Kidney capillary endothelial cell (primary cell): ENCODE measurements at places on chromosomes 3 and 15.

GRCh38 chr3:61989681-61990080, 383.7 kb downstream of the FEZF2 start:
- DNase-seq: no peak

DNA sequence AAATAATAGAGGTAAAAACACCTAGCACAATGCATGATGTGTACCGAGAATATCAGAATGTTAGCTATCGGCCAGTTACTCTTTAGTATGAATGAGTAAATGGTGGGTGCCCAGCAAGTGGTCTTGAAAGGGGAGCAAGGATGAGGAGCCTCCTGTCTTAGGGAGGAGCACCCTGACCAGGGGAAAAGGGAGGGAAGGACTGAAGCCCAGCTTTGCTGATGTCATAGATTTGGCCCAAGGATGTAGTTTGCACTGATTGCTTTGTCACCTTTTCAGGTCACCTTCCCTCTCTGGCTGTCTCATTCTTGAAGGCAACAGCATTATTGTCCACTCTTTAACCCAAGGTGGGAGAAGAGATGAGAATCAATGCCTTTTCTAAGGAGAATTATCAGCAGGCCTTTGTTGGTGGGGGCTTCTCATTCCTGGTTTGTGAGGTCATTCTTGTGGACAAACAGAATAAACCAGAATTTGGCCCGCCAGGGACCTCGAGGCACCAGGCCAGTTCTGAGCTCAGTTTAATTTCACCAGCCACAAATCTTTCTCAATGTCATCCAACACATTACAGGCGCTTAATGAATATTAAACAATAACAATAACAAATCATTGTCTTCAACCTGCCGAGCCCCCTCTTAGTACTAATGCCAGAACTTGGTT, 231.3 kb downstream of the VPS13C start:
- DNase-seq: no peak

DNA sequence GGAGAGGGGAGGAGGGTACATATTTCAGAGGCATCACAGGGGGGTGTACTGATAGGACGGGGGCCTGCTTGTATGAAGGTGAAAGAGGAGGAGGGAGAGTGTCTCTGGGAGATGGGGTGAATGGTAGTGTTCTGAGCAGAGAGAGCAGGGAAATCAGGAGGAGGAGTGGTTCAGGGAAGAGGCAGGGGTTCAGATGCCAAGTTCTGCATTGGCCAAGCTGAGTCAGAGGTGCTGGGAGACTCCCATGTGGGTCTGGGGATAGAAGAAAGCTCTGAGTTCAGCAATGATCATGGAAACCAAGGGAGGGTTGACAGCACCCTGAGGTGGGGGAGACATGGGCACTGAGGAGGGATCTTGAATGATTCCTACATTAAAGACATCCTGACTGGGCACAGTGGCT, 3.0 kb downstream of the CYP8B1 start:
- no peak for DNase-seq

DNA sequence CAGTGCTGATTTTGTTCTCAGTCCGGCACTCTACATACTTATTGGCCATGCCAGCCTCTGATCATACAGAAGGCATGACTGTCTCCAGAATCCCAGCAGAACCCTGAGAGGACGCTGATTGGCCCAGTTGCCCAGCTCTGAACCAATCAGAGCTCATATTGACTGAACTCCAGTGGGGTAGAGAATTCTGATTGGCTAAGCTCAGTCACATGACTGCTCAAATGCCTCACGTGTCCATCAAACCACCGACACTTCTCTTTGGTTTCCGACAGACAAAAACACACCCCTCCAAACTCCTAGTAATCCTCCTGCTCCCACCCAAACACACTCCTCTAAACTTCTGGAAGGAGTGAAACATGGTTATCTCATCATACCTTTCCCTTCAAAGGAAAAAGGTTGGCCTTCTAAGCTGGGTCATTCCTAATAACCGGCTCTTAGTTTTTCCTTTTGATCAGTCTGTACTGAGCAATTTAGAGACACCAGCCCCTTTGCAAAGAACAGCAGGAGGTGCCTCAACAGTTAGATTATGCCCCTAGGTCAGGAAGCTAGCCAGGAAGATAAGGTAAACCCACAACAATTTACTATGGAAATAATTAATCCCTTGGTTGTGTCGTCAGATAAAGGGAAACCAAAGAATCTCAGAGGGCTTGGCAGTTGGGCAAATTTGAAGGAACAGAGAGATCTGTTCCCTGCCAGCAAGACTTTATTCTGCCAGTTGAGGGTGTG, 187.8 kb downstream of the TLE3 start:
- DNase-seq: no peak

DNA sequence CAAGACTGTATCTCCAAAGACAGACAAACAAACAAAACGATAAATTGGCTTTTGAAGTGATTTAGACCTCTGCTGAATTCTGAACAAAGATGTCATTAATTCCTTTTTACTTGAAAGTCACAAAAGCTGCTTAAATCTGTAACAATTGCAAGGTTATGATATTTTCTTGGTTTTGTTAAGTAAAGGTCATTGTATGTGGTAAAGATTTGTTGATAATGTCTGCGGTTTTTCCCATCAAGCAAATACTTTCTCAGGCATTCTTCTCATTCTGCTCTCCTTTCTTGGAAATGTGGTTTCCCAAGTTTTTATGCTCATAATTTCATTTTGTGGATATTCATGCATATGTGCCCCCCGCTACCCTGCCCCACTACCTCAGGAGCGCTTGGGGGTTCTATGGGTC, 116.5 kb downstream of the SLMAP start:
- no peak for DNase-seq

GRCh38 chr3:48437812-48438211, 2.1 kb downstream of the CCDC51 start:
- no peak for DNase-seq

DNA sequence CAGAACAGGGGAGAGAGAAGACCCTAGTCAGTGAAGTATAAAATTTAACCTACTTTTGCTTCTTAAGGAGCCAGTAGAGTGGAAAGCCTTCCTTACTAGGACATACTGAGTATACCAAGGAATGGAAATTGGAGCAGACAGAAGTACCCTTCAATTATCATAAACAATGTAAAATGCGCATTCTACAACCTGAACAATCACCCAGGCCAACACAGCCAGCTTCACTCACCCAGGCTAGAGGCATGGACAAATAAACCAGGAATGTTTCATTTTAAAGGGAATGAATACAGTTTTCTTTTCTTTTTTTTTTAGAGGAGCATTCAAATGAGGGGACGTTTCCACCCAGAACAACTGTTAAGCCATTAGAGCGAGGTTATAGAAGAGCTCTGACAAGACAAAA, 41.9 kb upstream of the PLXND1 start:
- DNase-seq: no peak

- DNase-seq: no peak
These were observed 48.7 kb upstream of the PCSK6 start for GRCh38 chr15:101538177-101538576.

DNA sequence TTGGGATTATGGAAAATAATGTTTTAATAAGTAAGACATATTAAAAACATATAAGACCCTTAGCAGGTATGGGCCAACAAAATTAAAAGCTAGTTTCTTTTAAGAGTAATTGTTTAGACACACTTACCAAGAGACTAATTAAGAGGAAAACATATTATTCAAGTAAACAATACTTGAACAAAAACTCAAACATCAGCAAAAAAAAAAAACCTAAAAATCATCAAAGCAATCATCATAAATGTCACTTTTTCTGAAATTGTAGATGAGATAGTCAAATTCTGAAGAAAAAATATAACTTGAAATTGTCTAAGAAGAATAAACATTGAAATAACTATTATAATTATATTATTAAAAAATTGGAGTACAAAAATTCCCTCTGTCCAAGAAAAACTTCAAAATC, 1318.2 kb downstream of the ZPLD1 start:
- no peak for DNase-seq

DNA sequence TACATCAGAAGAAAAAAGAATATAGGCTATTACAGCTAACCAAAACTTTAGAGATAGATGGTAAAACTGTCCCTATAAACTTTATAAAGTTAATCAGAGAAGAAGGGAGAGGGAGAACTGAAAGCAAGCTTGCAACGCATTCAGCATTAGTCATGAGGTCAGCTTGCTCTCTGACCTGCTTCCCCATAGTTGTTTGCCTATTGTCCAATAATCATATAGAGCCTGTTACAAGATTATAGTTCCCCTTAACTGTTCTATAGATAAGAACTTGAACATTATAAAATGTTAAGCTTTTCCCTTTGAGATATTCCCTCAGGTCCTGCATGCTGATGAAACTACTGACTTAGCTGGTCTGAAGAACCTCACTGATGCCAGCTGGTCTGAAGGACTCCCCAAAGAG, 74.5 kb downstream of the CPNE4 start:
- no peak for DNase-seq

DNA sequence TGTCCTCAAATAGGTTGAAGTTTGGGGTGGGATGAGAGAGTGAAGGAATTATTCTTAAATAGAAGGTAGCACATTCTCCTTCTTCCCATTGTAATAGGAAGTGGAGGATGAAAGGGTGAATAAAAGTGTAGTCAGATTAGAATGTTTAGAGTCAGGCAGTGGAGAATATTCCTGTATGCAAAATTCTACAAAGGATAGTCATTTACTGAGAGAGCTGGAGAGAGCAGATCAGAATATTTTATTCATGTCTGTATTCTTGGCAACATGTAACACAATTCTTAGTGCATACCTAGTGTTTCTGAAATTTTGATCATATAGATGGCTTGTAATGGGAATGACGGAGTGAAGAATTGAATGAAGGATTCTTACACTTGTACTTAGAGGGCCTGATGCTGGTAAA, 139.1 kb downstream of the LSAMP start:
- DNase-seq: no peak

- no peak for DNase-seq
These were observed 7.5 kb downstream of the IDH3A start for GRCh38 chr15:78156653-78157052.

DNA sequence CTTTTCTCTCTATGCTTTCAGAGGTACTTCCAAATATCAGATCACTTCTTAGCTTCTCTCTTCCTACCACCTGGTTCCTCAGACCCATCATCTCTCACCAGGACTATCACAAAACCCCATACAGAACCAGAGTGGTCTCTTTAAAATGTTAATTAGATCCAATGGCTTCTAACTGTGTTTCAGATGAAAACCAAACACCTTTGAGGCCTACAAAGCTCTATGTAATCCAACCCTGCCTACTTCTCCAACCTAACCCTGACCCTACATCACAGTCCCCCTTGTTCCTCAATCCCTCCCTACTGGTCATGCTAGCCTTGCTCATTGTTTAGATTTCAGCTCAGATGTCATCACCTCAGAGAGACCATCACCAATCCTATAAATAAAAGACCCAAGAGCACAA, 34.8 kb downstream of the SUMF1 start:
- DNase-seq: no peak

DNA sequence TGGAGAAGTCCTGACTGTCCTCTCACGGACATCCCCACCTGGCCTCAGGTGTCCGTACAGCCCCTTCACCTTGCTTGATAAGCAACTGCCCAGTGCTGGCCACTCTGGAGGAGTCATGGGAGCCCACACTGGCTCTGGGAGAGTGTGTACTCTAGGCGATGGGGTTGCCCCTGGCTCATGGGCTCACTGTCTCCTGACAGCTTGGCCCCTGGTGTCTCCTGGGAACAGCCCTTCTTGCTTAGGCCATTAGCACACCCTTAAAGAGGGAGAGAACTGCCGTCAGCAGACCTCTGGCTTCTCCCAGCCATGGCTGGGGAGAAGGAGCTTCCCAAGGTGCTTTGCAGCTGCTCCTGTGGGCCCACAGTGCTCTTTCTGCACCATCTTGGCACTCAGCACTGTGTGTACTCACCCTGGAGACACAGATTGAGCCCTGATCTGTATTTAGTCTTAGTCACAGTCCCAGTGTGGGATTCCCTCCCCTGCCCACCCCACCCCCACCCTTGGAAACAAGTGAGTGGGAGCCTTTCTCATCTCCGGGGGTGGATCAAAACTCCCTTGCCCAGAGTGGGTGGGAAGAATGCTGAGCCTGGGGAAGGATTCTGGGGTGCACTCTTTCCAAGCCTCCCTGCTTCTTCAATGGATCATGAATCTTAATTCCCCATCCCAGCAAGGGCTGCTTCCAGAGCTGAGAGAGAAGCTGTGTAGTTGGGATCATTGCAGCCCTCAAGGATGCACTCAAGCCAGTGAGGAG, 83.5 kb upstream of the ADPGK start:
- no peak for DNase-seq

GRCh38 chr3:44284949-44285348, 43.3 kb downstream of the TOPAZ1 start:
- DNase-seq: no peak

- DNase-seq: no peak
These were observed 182.2 kb downstream of the FNDC3B start for GRCh38 chr3:172221547-172221946.

DNA sequence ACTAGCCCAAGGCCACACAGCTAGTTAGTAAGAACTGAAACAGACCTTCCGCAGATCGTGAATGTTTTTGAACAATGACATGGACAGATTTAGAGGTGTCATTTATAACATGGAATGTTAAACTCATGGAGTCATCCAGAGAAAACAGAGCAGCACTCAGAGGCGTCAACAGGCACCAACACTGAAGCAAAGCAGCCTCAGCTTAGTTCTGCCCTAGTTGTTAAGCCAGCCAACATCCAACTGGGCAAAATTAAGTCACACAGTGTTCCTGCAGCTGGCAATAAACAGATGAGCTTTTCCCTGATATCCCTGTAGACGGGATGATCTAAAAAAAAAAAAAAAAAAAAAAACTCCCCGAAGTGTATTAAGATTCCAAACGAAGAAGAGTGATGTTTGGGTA, 13.6 kb downstream of the DCLK3 start:
- DNase-seq: no peak
